ENCODE measurements at places on chromosomes 13 and 19. TPM values are rescaled to one million over a fixed set of nuclear protein-coding genes. Genes with fewer than 3 reads are reported as not detected.
A peak's percentile ranks its signal among the peaks of the same experiment; 100 is the strongest.

Gene SMIM44
- not detected for total RNA-seq

Gene OVOL3
- total RNA-seq: not detected

Gene ZNF844
- total RNA-seq: 12.9 TPM

Gene ZNF709
- total RNA-seq: 5.4 TPM

Gene ZNF837
- total RNA-seq: 1.0 TPM

DNA sequence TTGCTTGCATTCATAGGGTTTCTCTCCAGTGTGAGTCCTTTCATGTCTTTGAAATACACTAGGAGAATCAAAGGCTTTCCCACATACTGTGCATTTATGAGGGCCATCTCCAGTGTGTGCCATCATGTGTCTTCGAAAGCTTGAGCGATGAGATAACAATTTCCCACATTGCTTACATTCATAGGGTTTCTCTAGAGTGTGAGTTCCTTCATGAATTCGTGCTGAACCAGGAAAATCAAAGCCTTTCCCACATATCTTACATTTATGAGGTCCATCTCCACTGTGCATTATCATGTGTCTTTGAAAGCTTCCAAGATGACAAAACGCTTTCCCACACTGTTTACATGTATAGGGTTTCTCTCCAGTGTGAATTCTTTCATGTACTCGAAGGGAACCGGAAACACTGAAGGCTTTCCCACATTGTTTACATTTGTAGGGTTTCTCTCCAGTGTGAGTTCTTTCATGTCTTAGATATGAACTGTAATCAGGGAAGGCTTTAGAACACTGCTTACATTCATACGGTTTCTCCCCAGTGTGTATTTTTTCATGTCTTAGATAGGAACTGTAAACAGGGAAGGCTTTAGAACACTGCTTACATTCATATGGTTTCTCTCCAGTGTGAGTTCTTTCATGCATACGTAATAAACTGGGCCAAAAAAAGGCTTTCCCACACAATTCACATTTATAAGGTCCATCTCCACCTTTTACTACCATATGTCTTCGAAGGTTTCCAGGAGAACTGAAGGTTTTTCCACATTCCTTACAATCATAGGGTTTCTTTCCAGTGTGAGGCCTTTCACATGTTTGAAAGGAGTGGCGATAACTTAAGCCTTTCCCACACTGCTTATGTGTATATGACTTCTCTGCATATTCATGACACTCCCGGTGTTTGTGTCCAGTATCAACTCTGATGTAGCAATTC is 21.4 kb downstream of the ZNF44 start:
- H3K4me1 ChIP-seq: no peaks in the 10 kb centered on the region
- H3K27ac ChIP-seq: no peak overlapping the region
- peaks cover 51% of the 10 kb centered on the region for H3K36me3 ChIP-seq
- H3K27me3 ChIP-seq: no peaks in the 10 kb centered on the region
- H3K4me3 ChIP-seq: no peak overlapping the region

DNA sequence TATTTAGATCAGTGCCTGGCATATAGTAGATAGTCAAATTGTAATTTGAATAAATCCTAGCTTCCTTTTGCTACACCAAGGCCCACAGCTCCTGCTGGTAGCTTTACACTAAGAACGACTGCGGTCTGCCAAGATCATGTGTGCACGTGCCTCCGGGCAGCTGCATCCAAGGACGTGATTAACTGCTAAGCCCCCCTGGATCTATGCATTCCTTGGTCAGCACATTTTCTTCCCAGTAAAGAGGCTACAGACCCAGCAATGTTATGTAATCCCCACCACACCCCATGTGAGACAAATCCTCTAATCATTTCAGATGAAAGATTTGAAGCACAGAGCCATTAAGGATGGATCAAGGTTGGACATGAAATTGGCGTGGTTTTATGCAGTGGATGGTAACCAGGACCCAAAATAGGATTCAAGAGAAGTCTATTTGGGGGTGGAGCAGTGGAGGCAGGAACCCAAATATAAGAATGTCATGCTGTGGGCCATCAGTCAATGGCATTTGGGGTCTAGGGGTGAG is 65.2 kb upstream of the PEG3 start:
- H3K27ac ChIP-seq: peak overlapping the region; percentile 93
- no peaks in the 10 kb centered on the region for H3K36me3 ChIP-seq

DNA sequence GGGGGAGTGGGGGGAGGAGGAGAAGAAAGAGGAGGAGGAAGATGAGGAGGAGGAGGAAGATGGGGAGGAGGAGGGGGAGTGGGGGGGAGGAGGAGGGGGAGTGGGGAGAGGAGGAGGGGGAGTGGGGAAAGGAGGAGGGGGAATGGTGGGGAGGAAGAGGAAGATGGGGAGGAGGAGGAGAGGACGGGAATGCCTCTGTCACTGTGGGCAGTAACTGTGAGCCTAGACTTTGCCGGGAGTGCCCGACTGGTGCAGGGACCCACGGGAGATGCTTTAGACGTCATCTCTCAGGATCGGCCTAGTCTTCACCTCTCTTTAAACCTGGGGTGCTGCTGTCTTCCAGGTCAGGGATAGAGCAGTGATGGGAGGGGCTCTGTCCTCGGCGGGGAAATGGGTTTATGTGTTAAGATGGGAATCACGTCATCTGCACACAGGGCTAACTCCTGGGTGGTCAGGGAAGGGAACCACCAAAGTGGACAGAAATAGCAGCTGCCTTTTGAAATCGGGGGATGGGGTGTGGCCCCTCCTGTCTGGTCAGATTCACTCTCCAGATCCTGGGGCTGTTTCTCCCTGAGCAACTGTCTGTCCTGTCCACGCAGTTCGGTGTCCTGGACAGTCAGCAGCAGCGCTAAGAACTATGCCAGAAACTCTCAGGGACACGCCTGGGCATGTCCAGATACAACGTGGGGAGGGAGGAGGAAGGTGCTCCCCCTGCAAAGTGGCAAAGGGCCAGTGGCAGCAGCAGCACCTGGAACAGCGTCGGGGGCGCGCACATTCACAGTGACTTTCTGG is 26.9 kb downstream of the GAS6 start:
- H3K36me3 ChIP-seq: peaks cover 15% of the 10 kb centered on the region
- no peak overlapping the region for H3K4me3 ChIP-seq
- H3K4me1 ChIP-seq: peaks cover 45% of the 10 kb centered on the region
- H3K27me3 ChIP-seq: no peaks in the 10 kb centered on the region
- H3K27ac ChIP-seq: peak overlapping the region; percentile 47

GRCh38 chr19:32407004-32407992 is 1.7 kb downstream of the DPY19L3 start:
- H3K27ac ChIP-seq: peak overlapping the region; percentile 97
- H3K4me3 ChIP-seq: no peak overlapping the region
- H3K27me3 ChIP-seq: no peaks in the 10 kb centered on the region
- H3K4me1 ChIP-seq: peaks cover 25% of the 10 kb centered on the region

DNA sequence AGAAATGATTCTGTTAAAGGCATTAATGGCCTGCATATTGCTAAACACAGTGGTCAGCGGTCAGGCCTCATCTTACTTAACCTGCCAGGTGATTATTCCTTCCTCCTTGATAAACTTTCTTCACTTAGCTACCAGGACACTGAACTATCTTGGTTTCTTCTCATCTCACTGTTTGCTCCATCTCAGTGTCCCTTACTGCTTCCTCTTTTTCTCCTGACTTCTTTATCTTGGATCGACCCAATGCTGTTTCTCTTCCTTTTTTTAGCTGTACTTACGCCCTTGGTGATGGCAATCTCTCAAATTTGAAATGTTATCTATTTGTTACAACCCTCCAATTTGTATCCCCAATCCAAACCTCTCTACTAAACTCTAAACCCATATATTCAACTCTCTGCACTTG is 7.8 kb upstream of the CLC start:
- H3K4me3 ChIP-seq: no peak overlapping the region
- H3K27me3 ChIP-seq: no peaks in the 10 kb centered on the region
- no peaks in the 10 kb centered on the region for H3K4me1 ChIP-seq
- peak; percentile 2 for DNase-seq
- H3K27ac ChIP-seq: no peak overlapping the region

DNA sequence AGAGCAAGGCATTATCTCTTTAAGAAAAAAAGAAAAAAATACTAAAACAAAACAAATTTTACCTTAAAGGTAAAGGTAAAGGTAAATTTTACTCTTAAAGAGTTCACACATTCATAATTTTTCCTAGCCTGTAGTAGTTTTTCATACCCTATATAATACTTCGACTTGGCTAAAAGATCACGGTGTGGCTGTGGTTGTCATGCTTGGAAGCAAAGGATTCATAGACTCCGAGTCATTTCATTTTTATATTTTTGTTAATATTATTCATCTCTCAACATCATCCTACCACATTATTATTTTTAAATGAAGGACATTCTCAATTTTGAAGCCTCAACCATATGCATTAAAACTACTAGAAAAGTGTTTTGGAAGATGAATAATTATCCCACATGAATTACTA is 52.7 kb downstream of the PIBF1 start:
- H3K4me3 ChIP-seq: no peak overlapping the region
- no peaks in the 10 kb centered on the region for H3K27me3 ChIP-seq
- H3K27ac ChIP-seq: no peak overlapping the region
- H3K4me1 ChIP-seq: no peaks in the 10 kb centered on the region
- no peaks in the 10 kb centered on the region for H3K36me3 ChIP-seq

GRCh38 chr19:2609389-2610116 is 92.9 kb downstream of the GNG7 start:
- no peak overlapping the region for H3K4me3 ChIP-seq
- H3K4me1 ChIP-seq: peaks cover 9% of the 10 kb centered on the region
- no peak for DNase-seq
- H3K27ac ChIP-seq: no peak overlapping the region

DNA sequence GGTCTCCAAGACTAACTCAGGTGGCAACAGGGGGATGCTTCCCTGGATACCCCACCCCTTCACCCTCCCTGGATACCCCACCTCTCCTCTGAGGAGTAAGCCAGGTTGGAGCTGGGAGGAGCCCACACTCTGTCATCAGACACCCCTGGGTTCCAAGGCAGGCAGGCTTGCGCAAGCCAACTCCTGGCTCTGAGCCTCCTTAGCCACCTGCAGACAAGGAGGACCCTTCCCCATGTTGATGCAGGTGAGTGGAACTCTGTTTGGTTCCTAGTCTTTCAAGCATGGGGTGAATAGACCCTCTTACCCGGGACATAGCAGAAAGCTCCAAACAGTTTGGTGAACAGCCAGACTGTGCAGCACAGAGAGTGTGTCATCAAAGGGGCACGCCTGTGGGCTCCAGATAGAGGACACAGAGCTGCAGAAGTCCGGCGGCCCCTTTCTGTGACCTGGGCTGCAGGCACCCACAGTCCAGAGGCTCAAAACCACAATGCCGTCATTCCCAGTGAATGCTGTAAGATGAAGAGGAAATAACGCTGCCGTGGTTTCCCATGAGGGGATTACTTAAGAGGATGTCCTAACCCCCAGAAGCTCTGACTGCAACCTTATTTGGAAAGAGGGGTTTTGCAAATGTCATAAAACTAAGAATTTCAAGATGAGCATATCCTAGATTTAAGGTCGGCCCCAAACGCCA is 12.1 kb upstream of the HAS1 start:
- H3K27me3 ChIP-seq: peaks cover 10% of the 10 kb centered on the region
- H3K4me3 ChIP-seq: no peak overlapping the region
- no peak overlapping the region for H3K27ac ChIP-seq
- peak; percentile 69 for DNase-seq

DNA sequence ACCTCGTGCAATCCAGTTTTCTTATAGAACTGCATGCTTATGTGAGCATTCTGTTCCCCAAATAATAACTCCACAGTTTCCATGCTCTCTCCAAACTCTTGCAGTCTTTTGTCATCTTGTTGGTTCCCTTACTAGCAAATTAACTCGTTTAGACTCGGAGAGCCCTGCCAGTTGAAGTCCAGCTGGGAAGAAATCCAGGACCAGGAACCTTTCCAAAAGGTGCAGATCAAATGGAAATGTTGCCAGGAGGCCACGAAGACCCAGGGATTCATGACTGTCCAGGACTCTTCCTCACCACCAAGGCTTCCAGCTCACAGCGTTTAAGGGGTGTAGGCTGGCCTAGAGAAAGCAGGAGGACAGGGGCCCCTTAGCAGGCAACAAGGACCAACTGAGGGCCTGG is 2.1 kb upstream of the TDRD12 start:
- no peak overlapping the region for H3K4me3 ChIP-seq
- H3K27me3 ChIP-seq: no peaks in the 10 kb centered on the region
- peak; percentile 5 for DNase-seq

- H3K36me3 ChIP-seq: no peaks in the 10 kb centered on the region
- no peak overlapping the region for H3K4me3 ChIP-seq
- no peak overlapping the region for H3K27ac ChIP-seq
- H3K4me1 ChIP-seq: no peaks in the 10 kb centered on the region
These were observed 34.5 kb upstream of the URAD start for GRCh38 chr13:28022848-28023518.

GRCh38 chr19:52099497-52100138 is 4.1 kb upstream of the ZNF841 start:
- no peaks in the 10 kb centered on the region for H3K27me3 ChIP-seq
- H3K4me1 ChIP-seq: peaks cover under 1% of the 10 kb centered on the region
- no peak overlapping the region for H3K4me3 ChIP-seq
- H3K27ac ChIP-seq: no peak overlapping the region
- no peaks in the 10 kb centered on the region for H3K36me3 ChIP-seq

DNA sequence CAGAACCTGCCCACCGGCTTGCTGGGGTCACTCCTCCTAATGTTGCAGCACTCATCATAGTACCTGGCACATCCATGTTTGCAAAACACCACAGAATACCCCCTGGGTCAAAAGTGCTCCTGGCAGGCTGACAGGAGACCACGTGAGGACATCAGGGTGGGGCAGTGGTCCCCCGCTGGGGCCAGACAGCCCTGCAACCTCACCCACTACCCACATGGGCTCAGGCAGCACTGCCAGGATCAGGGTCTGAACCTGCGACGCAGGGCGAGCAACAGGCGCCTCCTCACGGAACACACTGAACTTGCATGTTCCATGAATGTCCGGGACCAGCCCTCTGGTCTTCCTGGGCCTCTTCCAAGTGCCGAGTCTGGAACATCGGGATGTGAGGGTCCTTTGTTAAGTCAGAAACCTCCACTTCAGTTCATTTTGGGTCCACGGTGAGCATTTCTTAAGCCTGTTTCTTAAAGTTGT is 1.4 kb upstream of the SLC7A9 start:
- H3K36me3 ChIP-seq: no peaks in the 10 kb centered on the region
- no peak overlapping the region for H3K4me3 ChIP-seq
- no peak for DNase-seq
- no peaks in the 10 kb centered on the region for H3K27me3 ChIP-seq
- H3K4me1 ChIP-seq: peaks cover 11% of the 10 kb centered on the region
- no peak overlapping the region for H3K27ac ChIP-seq

- no peak overlapping the region for H3K27ac ChIP-seq
- H3K4me1 ChIP-seq: no peaks in the 10 kb centered on the region
- H3K27me3 ChIP-seq: no peaks in the 10 kb centered on the region
- no peak for DNase-seq
These were observed 106.1 kb downstream of the NHLRC3 start for GRCh38 chr13:39144391-39144790.

- no peak overlapping the region for H3K4me3 ChIP-seq
- H3K27ac ChIP-seq: no peak overlapping the region
- H3K4me1 ChIP-seq: peaks cover 16% of the 10 kb centered on the region
- no peaks in the 10 kb centered on the region for H3K36me3 ChIP-seq
- no peaks in the 10 kb centered on the region for H3K27me3 ChIP-seq
These were observed 56.1 kb downstream of the LRCH1 start for GRCh38 chr13:46609052-46609451.

GRCh38 chr13:89968470-89968869 is 1379.0 kb upstream of the MIR17HG start:
- no peaks in the 10 kb centered on the region for H3K36me3 ChIP-seq
- no peaks in the 10 kb centered on the region for H3K27me3 ChIP-seq
- DNase-seq: no peak
- no peaks in the 10 kb centered on the region for H3K4me1 ChIP-seq

- H3K36me3 ChIP-seq: no peaks in the 10 kb centered on the region
- no peaks in the 10 kb centered on the region for H3K27me3 ChIP-seq
- no peak overlapping the region for H3K27ac ChIP-seq
- no peak overlapping the region for H3K4me3 ChIP-seq
- H3K4me1 ChIP-seq: no peaks in the 10 kb centered on the region
- peak; percentile 19 for DNase-seq
These were observed 392.6 kb downstream of the KLF5 start for GRCh38 chr13:73451221-73452029.

All from muscle of leg (tissue), 16 donors.